H9 (cell line): ENCODE measurements at places on chromosomes 16 and 17. TPM values are rescaled to one million over a fixed set of nuclear protein-coding genes. Genes with fewer than 3 reads are reported as not detected.

Gene HSF4
- 1.2 and 1.5 TPM in 2 replicates for total RNA-seq

Gene SLC5A10
- total RNA-seq = not detected in 2 replicates

Gene RASD1
- total RNA-seq = 5.7 and 6.8 TPM in 2 replicates

Gene PRSS22
- total RNA-seq = 1.9 and 2.4 TPM in 2 replicates

GRCh38 chr17:74337834-74338500, 11.9 kb downstream of the KIF19 start:
- no peak overlapping the region for H3K4me3 ChIP-seq
- no peak overlapping the region for H3K27ac ChIP-seq
- H3K4me1 ChIP-seq = peaks cover 2% of the 10 kb centered on the region; the same call in 1 of the 2 replicates
- H3K36me3 ChIP-seq = no peaks in the 10 kb centered on the region
- no peak for DNase-seq

DNA sequence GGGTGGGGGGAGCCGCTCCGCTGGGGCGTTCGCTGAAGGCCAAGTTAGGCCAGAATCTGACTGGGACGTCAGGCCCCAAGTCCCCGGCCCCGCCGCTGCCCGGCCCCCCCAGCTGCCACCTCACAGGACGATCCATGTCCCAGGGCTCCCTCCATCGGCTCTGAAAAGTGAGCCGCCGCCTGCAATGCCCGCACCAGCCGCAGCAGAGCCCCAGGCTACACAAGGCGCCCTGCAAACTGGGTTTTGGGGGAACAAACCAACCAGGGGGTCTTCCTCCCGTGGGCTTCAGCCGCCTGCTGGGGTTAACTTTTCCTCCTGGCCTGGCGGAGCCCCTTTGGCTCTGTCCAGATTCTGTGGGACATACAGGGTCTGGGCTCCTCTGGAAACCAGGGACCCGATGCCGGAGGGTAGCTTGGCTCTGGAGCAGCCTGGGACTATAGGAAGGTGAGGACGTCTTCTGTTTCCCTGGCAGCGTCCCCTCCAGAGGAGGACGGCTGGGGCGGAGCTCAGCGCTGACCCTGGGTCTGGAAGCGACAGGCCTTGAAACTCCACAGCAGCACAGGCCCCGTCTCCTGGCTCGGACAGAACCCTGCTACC, 835 bp downstream of the NME4 start:
- peaks cover 2% of the 10 kb centered on the region; the same call in 1 of the 2 replicates for H3K4me1 ChIP-seq
- H3K27ac ChIP-seq = no peak overlapping the region
- DNase-seq = peak; percentile 92
- no peaks in the 10 kb centered on the region for H3K27me3 ChIP-seq
- peaks cover 15% of the 10 kb centered on the region for H3K36me3 ChIP-seq

- no peak overlapping the region for H3K4me3 ChIP-seq
- H3K27ac ChIP-seq = no peak overlapping the region
- H3K36me3 ChIP-seq = no peaks in the 10 kb centered on the region
- H3K27me3 ChIP-seq = no peaks in the 10 kb centered on the region
- H3K4me1 ChIP-seq = no peaks in the 10 kb centered on the region
These were observed 45.4 kb downstream of the CBLN1 start for GRCh38 chr16:49236216-49236615.

DNA sequence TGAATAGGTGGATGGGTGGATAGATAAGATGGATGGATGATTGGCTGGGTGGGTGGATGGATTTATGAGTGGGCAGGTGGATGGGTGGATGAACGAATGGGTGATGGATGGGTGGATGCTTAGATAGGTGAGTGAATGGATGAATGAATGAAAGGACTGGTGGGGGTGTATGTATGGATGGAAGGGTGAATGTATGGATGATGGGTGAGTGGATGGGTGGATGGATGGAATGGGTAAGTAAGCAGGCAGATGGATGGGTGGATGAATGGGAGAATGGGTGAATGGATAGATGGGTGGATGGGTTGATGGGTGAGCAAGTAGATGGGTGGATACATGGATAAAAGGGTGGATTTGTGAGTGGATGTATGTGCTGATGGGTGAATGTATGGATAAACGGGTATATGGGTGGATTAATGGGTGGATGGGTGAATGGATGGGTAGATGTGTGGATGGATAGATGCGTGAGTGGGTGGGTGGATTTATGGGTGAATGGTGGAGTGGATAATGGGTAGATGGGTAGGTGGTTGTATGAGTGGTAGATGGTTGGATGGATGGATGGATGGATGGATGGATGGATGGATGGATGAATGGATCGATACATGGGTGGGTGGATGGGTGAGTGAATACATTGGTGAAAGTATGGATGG, 682.6 kb downstream of the HS3ST4 start:
- H3K4me3 ChIP-seq = no peak overlapping the region
- no peaks in the 10 kb centered on the region for H3K4me1 ChIP-seq
- H3K36me3 ChIP-seq = no peaks in the 10 kb centered on the region
- no peak for DNase-seq
- H3K27me3 ChIP-seq = no peaks in the 10 kb centered on the region

GRCh38 chr16:16996827-16997226, 473.9 kb downstream of the XYLT1 start:
- H3K36me3 ChIP-seq = no peaks in the 10 kb centered on the region
- H3K27me3 ChIP-seq = no peaks in the 10 kb centered on the region
- no peak overlapping the region for H3K27ac ChIP-seq
- H3K4me3 ChIP-seq = no peak overlapping the region
- peak; percentile 44 for DNase-seq

GRCh38 chr17:1001640-1002411, 4.9 kb downstream of the TIMM22 start:
- H3K27me3 ChIP-seq = no peaks in the 10 kb centered on the region
- peaks cover 53% of the 10 kb centered on the region for H3K36me3 ChIP-seq
- H3K27ac ChIP-seq = no peak overlapping the region
- no peak for DNase-seq

DNA sequence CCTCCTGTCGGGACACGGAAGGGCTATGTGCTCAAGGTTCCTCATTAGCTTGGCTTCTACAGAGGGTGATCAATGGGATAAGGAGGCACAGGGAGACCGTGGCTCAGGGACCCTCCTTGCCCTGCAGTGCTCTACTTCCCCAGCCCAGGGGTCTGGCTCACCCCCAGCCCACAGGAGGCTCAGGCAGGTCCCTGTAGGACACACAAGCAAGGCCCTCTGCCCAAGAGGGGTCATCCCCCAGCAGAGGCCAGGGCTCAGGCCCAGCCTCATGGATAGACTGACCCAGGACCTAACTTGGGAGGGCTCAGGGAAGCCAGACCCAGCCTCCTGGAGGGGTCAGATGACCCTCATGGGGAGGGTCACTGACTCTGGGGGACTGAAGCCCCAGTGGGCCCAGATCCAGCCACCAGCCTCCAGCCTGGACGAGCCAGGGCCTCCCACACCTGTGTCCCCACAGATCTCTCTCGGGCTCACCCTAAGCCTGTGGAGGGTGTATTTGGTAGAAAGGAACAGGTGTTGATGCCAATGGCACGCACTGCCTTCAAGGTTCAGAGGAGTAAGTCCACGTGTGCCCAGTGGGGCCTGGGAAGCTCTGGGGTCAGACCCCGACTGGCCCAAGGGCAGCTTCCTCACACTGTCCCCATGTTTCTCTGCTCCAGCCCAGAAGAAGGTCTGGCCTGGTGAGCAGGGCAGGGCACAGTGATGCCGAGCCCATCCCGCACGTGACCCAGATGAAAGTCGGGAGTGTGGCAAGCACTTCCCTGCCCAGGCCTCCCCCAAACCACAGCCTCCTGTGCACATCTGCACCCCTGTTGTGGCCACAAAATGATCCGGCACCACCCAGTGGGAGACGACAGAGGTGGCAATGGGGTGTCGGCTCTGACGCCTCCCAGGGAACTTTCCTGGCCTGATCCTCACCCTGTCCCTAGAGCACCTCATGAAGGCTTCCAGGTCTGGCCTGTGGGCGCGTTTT, 10.9 kb upstream of the KRTAP17-1 start:
- no peak overlapping the region for H3K4me3 ChIP-seq
- H3K4me1 ChIP-seq = no peaks in the 10 kb centered on the region
- no peak overlapping the region for H3K27ac ChIP-seq

GRCh38 chr17:27233059-27233458, 60.9 kb upstream of the WSB1 start:
- H3K36me3 ChIP-seq = no peaks in the 10 kb centered on the region
- H3K4me1 ChIP-seq = no peaks in the 10 kb centered on the region
- H3K27me3 ChIP-seq = no peaks in the 10 kb centered on the region
- no peak for DNase-seq

DNA sequence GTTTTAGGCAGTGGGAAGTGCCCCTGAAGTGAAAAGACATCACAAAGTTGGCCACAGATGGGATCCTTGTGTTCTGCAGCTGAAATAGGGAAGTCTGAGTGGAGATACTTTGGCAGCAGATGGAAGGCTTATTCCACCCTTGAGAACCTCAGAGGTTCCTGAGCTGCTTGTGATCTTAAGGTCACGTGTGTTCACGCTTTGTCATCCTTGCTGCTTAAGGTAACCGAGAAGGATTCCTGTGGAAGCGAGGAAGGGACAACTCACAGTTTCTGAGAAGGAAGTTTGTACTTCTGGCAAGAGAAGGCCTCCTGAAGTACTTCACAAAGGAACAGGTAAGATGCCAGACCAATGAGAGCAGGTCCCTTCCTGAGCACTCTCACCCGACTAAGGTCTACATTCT, 12.2 kb downstream of the ADAP2 start:
- H3K4me1 ChIP-seq = no peaks in the 10 kb centered on the region
- no peak overlapping the region for H3K4me3 ChIP-seq
- DNase-seq = no peak
- H3K27ac ChIP-seq = no peak overlapping the region

DNA sequence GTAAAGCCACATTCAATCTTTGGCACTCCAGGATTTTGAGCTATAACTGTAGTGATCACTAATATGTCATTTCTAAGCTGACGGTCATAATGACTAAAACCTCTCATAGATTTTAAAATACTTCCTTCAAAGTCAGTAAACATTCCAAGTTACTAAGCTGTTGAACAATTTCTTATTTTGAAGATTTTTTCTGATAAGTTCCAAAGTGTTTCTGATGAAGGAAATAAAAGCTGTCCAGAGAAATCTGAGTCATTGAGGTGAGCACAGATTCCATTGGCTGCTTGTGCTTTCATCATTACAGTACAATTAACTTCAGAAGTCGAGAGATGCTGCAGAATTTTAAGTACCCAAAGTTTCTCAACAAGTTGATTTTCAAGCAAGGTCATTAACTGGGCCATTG, 23.9 kb downstream of the NLRC5 start:
- DNase-seq = no peak
- H3K27me3 ChIP-seq = no peaks in the 10 kb centered on the region
- H3K27ac ChIP-seq = no peak overlapping the region

DNA sequence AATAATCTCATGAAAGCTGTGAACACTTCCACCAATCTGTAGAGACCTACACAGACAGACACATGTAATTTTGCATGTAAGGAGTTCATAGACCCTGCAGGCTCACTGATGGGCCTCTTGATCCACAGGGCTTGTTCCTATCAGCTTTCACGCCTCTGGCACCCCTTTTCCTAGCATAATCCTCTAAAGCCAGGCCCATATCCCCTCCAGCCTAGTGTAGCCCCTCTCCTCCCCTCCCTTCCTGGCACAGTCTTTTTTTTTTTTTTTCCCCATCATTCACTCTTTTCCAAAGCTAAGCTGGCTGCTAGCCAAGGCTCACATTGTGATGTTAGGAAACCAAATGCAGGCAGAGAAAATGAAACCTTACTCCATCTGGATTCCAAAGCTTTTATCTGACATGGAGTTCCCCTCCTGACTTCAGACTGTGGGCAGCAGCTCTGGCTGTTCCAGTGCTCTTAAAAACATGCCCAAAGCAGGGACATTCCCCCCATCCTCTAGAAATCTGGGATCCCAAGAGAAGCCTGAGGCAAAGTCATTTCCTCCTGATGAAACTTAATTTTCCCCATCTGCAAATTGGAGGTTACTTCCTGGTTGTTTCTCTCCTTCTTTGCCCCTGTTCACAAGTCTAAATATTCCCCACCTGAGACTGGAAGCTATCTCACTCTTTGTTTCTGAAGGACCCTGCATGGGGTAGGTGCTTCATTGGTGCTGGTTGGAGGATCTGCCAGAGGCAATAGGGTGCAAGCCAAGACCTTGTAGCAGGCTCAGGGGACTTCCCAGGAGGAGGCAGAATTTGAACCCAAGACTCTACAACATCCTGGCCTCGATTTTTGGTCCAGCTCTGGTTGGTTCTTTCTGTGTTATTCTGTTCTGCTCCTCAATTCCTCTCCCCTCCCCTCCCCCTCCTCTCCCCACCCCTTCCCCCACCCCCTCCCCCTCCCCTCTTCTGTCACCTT, 9.9 kb upstream of the CCL5 start:
- H3K36me3 ChIP-seq = no peaks in the 10 kb centered on the region
- H3K4me1 ChIP-seq = peaks cover 2% of the 10 kb centered on the region; the same call in 1 of the 2 replicates
- H3K27me3 ChIP-seq = no peaks in the 10 kb centered on the region
- DNase-seq = no peak

DNA sequence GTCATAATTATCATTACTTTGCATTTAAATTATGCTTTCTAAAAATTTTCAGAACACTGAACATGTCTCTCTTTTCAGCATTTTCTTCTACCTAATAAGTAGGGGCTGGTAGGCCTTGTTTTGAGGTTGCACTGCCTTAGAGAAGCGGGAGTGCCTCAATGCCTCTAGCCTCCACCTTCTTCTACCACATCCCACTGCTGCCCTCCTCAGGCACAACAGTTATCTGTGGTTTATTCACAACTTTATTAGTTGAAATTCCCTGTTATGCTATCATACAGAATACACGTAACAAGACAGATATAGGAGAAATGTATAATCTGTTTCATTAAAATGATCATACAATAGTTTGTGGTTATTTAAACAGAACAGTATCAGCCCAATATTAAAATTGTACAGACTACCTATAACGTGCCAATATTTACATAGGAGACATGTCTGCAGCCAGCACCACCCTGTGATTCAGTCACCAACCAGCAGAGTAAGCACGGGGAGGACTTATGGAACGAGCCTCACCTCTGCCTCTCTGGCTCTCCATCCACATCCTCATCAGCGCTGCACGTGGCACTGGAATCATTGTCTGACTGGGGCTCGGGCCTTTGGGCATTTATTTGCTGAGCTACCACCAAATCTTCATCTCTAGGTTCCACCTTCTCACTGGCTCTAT, 101.2 kb downstream of the TTC19 start:
- H3K4me1 ChIP-seq = no peaks in the 10 kb centered on the region
- peaks cover 52% of the 10 kb centered on the region for H3K36me3 ChIP-seq
- H3K27me3 ChIP-seq = no peaks in the 10 kb centered on the region
- H3K4me3 ChIP-seq = no peak overlapping the region

DNA sequence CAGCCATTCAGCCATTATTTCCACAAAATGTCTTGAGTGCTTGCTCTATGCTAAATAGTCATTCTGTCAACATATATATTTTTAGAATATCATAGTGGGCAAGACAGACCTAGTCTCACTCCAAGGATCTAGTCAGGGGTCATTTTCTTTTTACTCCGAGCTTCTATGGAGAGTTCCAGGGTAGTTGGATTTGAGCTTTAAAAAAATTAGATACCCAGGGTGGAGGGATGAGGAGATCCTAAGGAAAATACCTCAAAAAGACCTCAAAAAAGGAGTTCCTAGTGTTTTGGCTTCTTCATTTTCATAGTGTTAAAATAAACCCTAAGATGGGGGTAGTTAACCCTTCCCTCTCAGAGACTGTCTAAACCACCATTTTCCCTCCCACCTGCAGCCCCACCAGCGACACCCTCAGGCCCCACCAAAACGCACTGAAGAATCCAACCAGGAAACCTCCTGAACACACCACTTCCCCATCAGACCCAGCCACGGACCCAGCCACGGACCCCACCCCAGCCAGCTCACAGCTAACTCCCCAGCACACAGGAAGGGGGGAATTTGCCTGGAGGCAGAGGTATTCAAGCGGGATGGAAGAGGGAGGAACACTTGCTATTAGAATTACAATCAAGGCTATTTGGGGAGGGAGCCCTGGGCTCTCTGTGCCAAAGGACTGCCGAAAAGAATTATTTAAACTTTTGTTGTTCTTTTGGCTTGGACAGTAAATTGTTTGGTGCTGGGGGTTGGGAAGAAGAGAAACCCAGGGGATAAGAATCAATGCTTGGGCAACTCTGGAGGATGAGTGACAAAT, 2.2 kb downstream of the ETV4 start:
- peak; percentile 78 for DNase-seq
- peaks cover 8% of the 10 kb centered on the region for H3K36me3 ChIP-seq
- H3K4me3 ChIP-seq = peak overlapping the region; percentile 99
- H3K4me1 ChIP-seq = peaks cover 18% of the 10 kb centered on the region; the same call in 1 of the 2 replicates
- no peak overlapping the region for H3K27ac ChIP-seq
